ENCODE measurements at places on chromosomes 4 and X. TPM values are rescaled to one million over a fixed set of nuclear protein-coding genes. Genes with fewer than 3 reads are reported as not detected.

Gene TMEM47
- polyA plus RNA-seq = not detected

Gene CXCL13
- polyA plus RNA-seq = not detected

Gene TMEM187
- 12.7 TPM for polyA plus RNA-seq

GRCh38 chrX:29652484-29652883, 562.9 kb upstream of the MAGEB2 start:
- no peak overlapping the region for H3K27ac ChIP-seq
- H3K27me3 ChIP-seq = no peaks in the 10 kb centered on the region
- H3K4me3 ChIP-seq = no peak overlapping the region
- no peak for DNase-seq
- no peaks in the 10 kb centered on the region for H3K36me3 ChIP-seq
